ENCODE measurements at places on chromosomes 3 and 15.

- no peak for DNase-seq
Observed at GRCh38 chr3:57755368-57755675, 787 bp upstream of the SLMAP start.

DNA sequence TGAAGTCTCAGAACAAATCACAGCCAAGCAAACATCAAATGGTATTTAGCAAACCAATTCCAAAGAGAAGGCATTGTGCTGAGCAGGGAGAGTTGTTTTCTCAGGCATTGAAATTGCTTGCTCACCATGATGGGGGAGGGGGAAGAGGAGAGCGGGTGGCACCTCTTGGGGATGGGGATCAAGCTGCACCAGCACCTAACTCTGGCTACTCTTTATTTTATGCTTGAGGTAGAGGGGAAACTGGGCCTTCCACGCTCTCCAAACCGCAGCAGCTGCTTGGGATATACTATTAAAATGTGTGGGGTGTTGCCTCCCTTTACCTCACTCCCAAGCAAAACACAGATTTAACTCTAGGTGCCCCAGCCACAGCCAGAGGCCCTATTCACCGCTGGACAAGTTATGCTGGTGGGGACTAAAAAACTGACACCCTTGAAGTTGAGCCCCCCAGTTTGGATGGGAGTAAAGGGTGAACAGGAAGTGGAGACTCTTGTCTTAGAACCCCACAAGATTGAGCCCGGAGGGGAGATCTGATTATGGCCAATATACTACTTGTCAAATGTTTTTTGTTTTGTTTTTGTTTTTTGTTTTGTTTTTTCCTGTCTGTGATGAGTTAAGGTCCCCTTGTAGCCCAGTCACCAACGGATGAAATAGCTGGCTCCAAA, 5.0 kb upstream of the FOXB1 start:
- no peak for DNase-seq

- no peak for DNase-seq
Observed at GRCh38 chr15:67130166-67130565, 64.8 kb downstream of the SMAD3 start.

DNA sequence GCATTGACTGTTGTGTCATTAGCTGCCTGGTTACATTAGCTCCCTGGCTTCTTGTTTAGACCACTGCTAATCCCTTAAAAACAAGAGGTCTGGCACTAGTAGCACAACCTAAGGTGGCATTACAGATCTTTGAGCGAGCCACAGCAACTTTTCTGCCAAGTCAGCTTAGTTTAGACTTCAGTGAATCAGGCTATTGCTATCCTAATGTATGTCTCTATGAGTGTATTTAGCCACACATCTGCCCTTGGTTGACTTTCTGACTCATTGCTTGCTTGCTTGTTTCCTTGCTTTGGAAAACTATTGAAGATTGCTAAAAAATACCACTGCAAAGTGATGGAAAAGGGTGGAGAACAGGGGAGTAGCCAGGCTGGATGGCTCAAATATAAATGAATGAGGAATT, 50.2 kb downstream of the CHP1 start:
- DNase-seq, result no peak

GRCh38 chr15:50558012-50558411, 11.5 kb upstream of the USP50 start:
- no peak for DNase-seq

GRCh38 chr3:145942052-145942451, 218.9 kb downstream of the PLOD2 start:
- no peak for DNase-seq

DNA sequence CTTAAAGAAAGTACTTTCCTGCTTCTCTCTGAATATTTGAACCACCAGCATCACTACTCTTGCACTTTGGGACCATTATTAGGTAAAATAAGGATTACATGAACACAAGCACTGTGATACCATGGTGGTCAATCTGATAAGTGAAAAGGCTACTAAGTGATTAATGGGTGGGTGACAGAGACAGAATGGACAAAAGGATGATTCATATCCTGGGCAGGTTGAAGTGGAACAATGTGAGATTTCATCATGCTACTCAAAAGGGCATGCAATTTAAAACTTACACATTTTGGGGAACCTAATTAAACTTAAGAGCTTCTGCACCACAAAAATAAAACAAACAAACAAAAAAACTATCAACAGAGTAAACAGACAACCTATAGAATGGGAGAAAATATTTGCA, 172.0 kb upstream of the CD96 start:
- no peak for DNase-seq

GRCh38 chr3:119731560-119732343, 28.9 kb downstream of the CFAP91 start:
- DNase-seq, result no peak

- DNase-seq, result no peak
Observed at GRCh38 chr3:194076475-194076874, 59.5 kb upstream of the HES1 start.

DNA sequence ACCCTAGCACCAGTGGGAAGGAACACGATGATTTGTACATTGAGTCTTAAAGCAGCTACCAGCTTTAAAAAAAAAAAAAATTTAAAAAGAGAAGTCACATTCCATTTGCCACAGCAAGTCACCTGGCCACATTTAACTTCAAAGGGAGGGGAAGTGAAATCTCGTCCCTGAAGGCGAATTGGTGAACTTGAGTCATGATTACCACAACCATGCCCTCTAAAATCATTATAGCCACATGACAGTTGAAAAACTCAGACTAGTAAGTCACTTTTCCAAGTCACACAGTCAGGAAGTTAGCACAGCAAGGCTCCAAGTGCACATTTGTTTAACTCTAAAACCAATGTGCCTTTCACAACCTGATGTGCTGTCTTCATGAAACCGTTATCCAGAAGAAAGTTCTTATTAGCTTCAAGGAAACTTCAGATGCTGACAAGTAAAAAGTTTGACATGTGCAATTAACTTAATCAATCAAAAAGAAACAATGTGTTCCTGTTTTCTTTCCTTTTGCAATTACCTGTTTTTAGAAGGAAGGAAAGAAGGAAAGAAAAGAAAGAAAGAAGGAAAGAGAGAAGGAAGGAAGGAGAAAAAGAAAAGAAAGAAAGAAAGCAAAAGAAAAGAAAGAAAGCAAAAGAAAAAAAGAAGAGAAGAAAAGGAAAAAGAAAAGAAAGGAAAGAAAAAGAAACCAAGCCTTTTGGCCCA, 8.3 kb upstream of the THSD4 start:
- no peak for DNase-seq

DNA sequence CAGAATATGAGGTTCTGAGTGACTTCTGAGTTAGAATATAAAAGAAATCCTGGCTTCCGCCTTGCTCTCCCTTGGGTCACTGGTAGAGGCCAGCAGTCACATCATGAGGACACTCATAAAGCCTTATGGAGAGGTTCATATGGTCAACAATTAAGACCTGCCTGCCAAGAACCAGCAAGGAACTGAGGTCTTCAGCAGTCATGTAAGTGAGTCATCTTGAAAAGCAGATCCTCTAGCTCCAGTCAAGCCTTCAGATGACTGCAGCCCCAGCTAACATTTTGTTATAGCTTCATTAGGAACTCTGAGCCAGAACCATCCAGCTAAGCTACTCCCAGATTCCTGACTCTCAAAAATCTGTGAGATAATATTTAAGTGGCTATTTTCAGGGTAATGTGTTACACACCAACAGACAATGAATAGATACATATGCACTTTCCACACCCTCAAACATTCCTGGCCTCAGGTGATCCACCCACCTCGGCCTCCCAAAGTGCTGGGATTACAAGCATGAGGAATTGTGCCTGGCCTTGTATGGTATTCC, 447.2 kb downstream of the SHQ1 start:
- no peak for DNase-seq

GRCh38 chr3:109899925-109900324, 562.6 kb upstream of the DPPA4 start:
- no peak for DNase-seq

DNA sequence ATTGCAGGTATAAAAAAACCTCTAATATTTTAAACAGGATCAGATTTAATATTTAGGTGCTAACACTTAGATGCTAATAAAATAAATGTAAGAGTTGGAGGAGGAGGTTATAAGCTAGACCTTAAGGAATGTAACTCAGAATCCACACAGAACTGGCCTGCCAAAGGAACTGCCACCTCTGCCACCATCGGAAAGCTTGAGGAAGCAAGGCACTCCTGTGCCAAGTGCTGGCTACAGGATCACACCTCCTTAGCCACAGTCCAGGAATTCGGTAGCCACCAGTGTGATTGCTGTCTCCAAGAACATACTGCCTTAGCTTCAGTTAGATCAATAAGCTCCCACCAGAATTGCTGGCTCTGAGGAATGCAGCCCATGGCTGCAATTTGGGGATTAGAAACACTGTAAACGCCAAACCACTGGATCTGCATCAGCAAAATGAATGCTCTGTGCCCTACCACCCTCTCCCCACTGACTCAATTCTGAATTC, 58.0 kb downstream of the FRMD5 start:
- DNase-seq, result no peak
